Stimulated activated naive B cell treated with anti-CD40 and anti-IgM and Interleukin-4, amounts not matched to agents 10 μg/mL and 1 μg/mL and 100 μg/mL, for 72 hours (primary cell): ENCODE measurements at places on chromosomes 4 and X.

- H3K4me1 ChIP-seq, result no peaks in the 10 kb centered on the region
- no peaks in the 10 kb centered on the region for H3K36me3 ChIP-seq
- no peak overlapping the region for H3K27ac ChIP-seq
- DNase-seq, result no peak
- no peaks in the 10 kb centered on the region for H3K27me3 ChIP-seq
Observed at GRCh38 chr4:20271950-20272349, 20.2 kb downstream of the SLIT2 start.

- no peak for DNase-seq
- H3K27ac ChIP-seq, result no peak overlapping the region
Observed at GRCh38 chr4:139839403-139840031, 173.9 kb downstream of the MGST2 start.

GRCh38 chrX:39935411-39936064 lies 162.2 kb downstream of the BCOR start:
- H3K36me3 ChIP-seq, result no peaks in the 10 kb centered on the region
- no peak overlapping the region for H3K4me3 ChIP-seq
- H3K4me1 ChIP-seq, result peaks cover 6% of the 10 kb centered on the region
- no peaks in the 10 kb centered on the region for H3K27me3 ChIP-seq

- DNase-seq, result no peak
- H3K4me3 ChIP-seq, result no peak overlapping the region
- no peaks in the 10 kb centered on the region for H3K27me3 ChIP-seq
- peaks cover 17% of the 10 kb centered on the region for H3K4me1 ChIP-seq
Observed at GRCh38 chr4:3418029-3418762, 23.6 kb upstream of the HGFAC start.

DNA sequence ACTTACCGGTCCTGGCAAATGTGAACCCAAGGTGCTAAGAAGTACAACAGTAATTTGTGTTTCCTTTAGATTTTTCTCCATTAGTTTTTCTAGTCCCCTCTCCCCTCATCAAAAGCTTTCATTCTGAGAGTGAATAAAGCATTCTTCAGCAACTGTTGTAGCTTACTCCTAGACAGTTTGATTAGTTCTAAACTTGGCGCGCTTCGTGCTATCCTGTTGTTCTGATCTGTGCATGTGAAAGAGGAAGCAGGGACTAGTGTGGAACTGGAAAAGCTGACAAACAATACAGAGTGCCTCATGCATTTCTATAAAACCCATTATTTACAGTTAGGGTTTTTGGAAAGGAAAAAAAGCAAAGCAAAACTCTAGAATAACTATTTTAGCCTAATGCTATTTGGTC lies 556.9 kb upstream of the SLIT2 start:
- no peak overlapping the region for H3K27ac ChIP-seq
- H3K4me1 ChIP-seq, result no peaks in the 10 kb centered on the region
- H3K4me3 ChIP-seq, result no peak overlapping the region
- H3K27me3 ChIP-seq, result no peaks in the 10 kb centered on the region

DNA sequence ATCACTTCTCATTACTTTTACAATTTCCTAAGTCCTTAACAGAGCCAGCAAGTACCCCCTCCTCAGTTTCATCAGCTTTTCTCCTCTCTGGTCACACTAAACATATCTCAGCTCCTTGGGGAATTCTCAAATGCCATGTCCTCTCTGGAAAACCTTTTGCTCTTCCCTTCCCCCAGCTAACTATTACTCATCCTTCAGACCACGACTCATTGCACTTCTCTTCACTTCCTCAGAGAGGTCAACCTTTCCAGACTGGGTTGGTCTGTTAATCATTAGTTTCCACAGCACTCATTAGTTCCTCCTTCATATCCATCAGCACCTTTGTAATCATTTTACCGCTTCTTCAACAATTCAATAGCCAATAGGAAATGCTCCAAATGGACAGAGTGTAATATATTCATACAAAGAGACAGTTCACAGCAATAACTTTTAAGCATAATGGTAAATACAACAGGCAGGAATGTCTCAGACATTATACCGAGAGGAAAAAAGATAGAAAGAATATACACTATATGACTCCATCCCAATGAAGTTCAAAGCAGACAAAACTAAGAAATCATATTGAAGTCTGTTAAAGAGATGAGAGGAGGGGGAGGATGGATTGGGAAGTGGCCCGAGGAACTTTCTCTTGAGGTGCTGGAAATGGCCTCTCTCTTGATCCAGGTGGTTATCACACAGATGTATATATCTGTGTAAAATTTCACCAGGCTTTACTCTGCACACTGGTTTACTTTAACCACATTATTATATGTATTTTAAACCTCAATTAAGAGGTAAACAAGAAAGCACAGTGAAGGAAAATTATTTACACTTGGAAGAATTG lies 39.6 kb downstream of the DDX60L start:
- H3K27me3 ChIP-seq, result no peaks in the 10 kb centered on the region
- H3K4me1 ChIP-seq, result peaks cover 6% of the 10 kb centered on the region
- peaks cover 10% of the 10 kb centered on the region for H3K36me3 ChIP-seq
- DNase-seq, result peak; percentile 19
- H3K27ac ChIP-seq, result peak overlapping the region; percentile 1

DNA sequence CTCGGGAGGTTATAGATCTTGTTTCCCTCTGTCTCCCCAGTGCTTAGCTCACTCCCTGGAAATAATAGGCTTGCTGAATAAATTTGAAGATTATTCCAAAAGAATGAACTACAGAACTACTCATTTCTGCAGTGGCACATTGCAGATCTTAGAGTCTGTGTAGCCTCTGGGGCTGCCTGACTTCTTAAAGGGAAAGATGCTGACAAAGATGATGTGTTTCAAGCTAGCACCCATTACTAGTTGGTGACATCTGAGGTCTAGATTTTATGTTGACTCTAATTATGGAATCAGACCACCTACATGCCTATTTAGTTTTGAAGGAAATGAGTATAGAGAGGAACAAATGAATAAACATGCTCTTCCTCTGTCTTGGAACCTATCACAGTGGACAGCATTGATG lies 123.7 kb upstream of the KCNIP4 start:
- H3K36me3 ChIP-seq, result no peaks in the 10 kb centered on the region
- H3K27me3 ChIP-seq, result no peaks in the 10 kb centered on the region
- no peak overlapping the region for H3K27ac ChIP-seq

DNA sequence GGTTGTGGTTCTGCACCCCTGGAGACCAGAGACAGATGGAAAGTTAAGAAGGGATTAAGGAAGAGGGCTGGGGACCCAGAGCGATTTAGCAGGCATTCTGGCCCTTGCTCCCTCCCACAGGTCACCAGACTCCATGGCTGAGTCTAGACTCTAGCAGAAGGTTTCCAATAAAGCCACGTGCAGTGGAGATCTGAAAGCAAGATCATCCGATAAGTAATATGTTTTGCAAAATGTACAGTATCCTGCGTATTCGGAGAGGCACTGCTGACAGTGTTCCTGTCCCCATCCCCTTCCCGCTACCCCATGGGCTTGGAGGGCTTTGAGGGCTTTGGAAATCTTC lies 531 bp upstream of the GPRIN3 start:
- no peaks in the 10 kb centered on the region for H3K36me3 ChIP-seq
- H3K4me3 ChIP-seq, result peak overlapping the region; percentile 83
- no peak for DNase-seq
- no peak overlapping the region for H3K27ac ChIP-seq

DNA sequence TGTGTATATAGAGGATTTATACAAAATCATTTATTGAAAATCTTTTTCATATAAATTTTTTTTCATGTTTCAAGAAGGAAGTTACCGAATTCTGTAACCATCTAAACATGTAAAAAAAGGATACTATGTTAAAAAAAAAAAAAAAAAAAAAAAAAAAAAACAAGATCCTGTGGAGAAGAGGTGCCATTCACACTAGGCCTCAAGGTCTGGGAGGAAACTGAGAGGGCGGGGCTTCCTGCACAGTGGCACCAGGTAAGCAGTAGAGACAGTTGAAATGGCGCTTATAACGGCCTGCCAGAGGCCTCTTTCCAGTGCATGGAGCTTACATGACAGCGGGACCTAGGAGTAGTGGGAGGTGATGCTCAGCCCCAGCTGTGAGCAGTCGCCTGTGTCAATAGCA lies 17.5 kb downstream of the TRAPPC2 start:
- H3K36me3 ChIP-seq, result peaks cover 8% of the 10 kb centered on the region
- H3K27me3 ChIP-seq, result no peaks in the 10 kb centered on the region
- DNase-seq, result no peak
- H3K27ac ChIP-seq, result no peak overlapping the region

GRCh38 chr4:2950221-2950989 lies 12.8 kb downstream of the NOP14 start:
- H3K36me3 ChIP-seq, result peaks cover 81% of the 10 kb centered on the region
- peaks cover 16% of the 10 kb centered on the region for H3K4me1 ChIP-seq
- no peak for DNase-seq
- no peaks in the 10 kb centered on the region for H3K27me3 ChIP-seq

DNA sequence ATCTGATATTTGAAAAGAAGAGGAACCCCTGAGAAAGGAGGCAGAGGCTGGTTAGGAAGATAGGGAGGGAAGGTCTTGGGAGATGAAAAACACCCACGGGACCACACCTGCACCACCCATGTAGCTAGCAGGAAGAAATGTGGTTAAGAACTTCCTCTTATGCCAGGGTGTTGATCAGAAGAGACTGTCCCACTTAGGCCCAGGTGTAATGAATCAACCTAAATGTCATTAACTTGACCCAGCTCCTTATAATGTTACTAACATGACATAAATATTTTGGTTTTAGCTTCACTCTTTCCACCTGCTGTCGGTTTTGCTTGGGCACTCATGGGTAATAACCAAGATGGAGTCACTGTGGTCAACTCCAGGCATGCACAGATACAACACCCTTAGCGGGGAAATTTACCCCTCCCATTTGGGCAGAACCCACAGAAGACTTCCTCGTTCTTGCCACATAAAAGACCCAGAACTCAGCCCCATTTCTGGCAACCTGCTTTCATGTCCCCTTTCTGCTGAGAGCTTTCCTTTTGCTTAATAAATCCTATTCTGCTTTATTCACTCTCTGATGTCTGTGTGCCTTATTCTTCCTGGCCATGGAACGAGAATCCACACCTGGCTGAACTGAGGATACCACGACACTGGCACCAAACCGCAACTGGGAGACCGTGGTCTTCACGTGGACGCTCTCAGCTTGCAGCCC lies 46.8 kb downstream of the ZNF141 start:
- peaks cover 25% of the 10 kb centered on the region for H3K36me3 ChIP-seq
- H3K4me1 ChIP-seq, result peaks cover 15% of the 10 kb centered on the region
